ENCODE measurements at places on chromosomes 7 and 10.

DNA sequence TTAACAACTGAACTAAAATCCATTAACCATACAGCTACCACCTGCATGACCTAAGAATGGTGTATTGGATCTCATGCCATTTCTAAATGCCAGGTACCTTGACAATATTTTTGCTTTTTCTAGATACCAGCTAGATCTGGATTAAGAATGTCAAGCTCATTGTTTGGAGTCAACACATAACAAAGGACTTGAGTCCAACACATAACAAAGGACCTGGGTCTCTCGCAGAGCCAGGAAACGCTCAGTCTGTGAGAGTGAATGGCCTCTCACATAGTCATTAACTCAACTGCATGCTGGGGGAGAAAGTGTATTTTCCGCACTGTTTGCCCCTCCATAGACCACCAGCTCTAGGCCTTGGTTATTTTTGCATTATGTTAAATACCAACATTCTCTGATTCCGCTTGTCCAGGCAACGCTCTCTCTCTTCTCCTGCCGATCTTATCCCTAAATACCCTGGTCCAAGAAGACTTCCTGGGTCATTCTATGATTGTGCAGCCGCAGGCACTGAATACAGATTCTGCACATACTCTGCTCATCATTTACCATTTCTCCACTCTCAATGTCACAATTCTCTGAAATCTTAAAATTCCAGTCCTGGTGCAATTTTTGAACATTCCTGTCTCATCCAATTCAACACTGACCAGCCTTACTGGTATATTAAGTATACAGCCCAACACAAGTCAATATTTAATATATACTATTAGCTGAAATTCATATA, 31.2 kb downstream of the ITIH5 start:
- no peak for DNase-seq

- no peak for DNase-seq
Measured at GRCh38 chr7:30019960-30020359, 6.5 kb downstream of the FKBP14 start.

DNA sequence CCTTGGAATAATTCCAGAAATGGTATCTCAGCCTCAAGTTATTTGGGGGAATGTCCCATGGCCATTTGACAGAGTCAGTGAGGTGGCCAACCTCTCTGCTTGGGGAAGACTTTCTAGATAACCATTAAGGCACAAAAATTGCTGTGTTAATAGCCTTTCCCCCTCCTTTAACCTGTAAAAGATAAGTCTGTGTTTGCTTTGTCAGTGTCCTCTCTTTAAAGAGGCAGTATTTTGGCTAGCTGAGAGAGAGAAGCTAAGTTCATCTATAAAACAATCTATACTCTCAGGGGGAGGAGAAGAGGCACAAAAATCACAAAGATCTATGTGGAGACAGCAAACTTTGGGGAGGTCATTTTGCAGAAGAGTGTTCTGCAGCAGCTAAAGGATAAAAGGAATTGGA, 72.1 kb downstream of the PLCE1 start:
- no peak for DNase-seq

DNA sequence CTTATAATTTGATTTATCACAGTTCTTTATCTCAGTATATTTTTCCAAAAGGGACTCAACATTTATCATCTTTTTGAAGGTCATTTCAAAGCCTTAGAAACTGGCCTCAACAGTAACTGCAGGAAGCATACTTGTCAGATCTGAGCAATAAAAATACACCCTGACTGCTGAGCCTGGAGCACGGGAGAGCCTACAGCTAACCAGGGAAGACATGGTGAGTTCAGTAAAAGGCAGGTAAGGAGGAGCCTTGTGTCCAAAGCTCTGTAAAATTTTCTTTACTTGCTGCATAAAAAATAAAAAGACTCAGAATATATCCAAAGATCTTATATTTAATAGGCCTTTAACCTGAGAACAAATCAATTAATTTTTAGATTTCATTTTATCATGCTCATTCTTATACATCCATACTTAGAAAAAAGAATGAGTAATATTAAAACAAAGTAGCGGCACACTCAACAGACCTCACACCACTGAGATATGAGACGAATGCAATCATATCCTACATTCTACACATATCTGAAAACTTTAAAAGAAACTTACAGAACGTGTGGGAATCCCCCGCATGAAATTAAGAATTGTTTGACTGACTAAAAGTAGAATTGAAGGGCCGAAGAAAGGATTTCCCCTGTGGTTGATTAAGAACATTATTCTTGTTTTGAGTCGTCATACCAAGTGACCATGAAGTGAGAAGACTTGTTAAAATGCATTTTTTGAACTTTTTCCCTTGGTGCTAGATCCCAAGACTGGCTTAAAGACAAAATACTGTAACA, 296.4 kb upstream of the MKLN1 start:
- DNase-seq = no peak

- DNase-seq = no peak
Measured at GRCh38 chr10:71271662-71272055, 47.4 kb upstream of the SLC29A3 start.

DNA sequence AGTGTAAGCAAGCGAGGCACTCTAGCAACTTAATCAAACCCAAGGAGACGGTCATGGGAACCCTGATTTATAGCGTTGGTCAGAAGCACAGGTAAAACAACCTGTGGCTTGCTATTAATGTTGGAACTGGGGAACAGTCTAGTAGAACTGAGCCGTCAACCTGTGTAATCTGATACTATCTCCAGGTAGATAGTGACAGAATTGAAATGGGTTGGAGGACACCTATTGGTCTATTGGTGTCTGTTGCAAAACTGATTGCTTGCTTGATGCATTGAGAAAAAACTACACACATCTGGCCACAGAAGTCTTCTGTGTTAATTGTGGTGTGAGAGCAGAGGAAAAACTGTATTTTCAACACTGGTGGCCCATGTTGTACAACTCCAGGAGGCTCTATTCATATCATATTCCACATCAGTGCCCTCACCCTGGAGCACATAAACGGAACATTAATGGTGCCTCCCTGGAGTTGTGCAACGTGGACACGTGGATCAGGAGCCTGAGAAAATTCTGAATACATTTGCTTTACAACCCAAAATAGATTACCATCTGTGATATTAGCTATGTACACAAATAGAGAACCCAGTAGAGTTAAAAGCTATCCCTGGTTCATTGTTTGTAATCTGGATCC, 112.2 kb downstream of the MYO3A start:
- DNase-seq = no peak

- peak; percentile 18 for DNase-seq
Measured at GRCh38 chr7:148697256-148698006, 1.3 kb upstream of the CUL1 start.

DNA sequence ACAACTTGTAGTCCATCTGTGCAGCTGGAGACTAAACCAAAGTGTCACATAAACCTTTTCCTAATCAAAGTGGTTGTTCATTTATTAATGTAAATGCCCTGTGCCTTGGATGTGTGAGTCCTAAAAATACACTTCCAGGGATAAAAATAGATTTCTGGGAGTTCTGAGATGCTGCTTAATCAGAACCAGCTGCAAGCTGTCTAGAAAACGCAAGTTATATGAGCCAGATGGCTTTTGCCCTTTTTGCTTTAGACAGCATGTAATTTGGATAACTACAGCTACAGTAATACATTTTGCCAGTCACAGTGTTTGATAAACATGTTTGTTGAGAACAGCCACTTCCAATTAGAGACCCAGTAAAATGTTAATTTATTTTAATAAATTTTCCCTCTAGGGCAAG, 185.1 kb upstream of the PRPS1L1 start:
- no peak for DNase-seq

DNA sequence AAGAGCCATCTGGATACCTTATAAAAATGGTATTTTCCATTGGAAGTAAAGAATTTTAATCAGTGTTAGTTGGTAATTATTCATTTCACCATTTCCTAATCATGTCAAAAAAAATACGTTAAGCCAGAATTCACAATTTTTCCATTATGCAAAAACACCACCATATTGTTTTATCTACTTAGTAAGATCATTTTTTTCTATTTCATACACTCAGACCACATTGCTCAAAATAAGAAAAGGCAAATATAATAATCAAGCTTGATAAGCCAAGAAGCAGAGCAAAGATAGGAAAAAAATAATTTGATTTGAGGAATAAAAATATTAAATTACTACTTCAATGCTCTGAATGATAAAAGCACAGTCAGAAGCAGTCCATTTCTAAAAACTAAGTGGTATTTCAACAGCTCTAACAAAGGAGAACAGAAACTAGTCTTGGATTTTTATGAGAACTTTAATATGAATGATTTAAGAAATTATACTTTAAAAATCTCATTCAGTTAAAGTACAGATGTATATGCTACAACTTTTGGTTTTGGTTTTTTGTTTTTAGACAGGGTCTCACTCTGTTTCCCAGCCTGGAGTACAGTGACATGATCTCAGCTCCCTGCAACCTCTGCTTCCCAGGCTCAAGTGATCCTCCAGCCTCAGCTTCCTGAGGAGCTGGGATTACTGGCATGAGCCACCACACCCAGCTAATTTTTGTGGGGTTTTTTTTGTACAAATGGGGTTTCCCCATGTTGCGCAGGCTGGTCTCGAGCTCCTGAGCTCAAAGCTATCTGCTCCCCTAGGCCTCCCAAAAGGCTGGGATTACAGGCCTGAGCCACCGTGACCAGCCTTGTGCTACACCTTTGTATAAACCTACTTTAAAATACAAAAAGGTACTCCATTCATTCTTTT, 46.6 kb downstream of the LRRN3 start:
- DNase-seq = no peak

GRCh38 chr7:157003756-157004520, 6.5 kb downstream of the MNX1 start:
- no peak for DNase-seq

DNA sequence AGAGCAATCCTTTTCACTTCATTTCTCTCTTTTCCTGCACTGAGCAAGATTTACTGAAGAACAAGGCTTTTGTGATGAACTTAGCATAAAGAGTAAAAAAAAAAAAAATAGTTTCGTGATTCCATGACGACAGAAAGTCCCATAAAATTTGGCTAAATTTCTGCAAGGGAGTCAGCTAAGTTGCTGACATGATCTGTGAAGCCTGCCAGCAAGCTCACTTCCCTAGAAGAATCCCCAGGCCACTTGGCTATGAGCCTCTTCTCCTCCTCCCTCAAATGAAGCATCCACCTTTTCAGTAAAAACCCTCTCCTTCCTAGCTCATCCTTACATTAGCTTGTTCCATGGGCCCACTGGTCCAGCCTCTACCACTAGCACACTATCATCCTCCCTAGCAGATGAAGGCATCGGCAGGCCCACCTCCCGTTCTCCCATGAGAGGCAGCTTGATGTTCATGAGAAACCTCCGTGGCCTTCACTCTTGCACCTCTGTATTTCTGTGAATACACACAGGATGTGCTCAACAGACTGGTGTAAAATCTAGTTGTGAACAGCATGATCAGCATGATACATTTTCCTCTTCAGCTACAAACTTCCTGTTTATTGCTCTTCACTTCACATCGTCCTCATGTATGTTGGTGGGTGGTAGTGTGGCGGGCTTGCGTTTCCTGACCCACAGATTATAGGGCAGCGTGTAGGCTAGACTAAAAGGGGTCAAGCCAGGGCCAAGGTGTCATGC, 30.9 kb downstream of the GIMAP8 start:
- no peak for DNase-seq

- no peak for DNase-seq
Measured at GRCh38 chr7:41287559-41288335, 415.1 kb downstream of the INHBA start.

DNA sequence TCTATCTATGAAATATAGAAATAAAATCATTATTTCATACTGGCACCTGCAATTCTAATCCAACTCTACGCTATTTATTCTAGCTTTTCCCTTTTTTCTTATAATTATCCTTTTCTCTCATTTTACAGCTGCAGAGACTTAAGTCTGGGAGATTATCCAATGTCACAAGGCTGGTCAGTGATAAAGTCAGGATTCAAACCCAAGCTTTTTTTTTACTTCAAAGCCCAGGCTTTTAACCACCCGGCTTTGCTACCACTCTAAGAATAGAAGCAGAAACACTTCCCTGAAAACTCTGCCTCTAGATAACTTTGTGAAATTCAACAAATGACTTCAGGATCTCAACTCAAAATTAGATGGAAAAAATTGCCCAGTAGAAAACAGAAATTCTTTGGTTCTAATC, 552.5 kb downstream of the IPMK start:
- no peak for DNase-seq

GRCh38 chr7:104012835-104013234, 23.4 kb upstream of the RELN start:
- no peak for DNase-seq

DNA sequence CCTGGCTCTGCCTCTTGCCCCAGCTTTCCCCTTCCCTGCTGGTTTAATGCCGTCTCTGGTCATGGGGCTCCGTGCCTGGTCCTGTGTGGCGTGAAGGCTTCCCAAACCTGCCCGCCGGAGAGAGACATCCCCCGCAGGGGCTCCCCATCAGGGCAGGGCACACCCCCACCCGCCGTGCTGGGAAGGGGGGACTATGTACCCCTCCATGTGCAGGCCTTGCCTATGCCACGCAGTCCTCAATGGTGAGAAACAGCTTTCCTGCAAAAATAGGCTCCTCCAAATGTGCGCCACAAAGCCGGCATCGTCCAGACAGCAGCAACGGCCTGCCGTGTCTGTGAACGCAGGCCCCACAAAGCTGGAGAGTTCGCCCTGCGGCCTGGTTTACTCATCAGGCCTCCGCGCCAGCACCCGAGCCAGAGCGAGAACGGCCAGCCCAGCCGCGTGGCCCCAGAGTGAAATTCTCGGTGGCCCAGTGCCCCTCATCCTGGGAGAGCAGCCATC, 313.4 kb downstream of the DNAJB6 start:
- no peak for DNase-seq

DNA sequence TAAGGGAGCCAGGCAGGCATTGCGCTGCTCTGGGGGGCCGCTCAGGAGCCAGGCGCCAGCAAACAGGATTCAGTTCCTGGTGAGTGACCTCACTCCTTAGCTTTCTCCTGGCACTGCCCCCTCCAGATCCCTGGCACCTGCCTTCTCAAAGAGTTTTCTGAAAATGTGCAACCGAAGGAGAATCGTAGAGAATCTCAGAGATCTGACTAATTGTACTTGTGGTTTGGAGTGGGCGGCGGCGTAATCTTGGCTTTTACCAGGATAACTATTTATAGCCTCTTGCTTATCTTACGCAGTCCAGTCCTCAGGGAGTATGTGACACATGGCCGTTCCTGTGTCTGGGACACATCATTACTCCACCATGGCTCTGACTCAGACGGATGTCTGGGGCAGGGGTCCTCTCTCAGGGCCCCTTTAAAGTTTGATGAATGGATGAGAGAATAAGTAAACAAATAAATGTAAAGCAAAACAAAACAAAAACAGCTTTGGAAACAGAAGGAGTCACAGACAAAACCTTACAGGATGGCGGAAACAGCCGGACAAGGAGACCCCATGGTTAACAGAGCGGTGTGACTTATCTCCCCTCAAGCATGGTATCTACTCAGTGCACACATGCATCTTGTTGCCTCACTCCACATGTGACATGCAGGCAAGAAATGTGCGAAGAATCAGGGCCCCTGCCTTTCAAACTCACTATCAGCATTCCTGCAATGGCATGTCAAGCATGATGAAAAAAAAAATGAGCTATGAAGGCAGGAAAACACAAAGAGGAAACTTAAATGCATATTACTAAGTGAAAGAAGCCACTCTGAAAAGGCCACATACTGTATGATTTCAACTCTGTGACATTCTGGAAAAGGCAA, 99.7 kb downstream of the TNS3 start:
- DNase-seq = no peak

GRCh38 chr7:50022991-50023390, 70.1 kb downstream of the ZPBP start:
- no peak for DNase-seq

GRCh38 chr7:23016345-23017253, 2.7 kb upstream of the HYCC1 start:
- no peak for DNase-seq
